ENCODE measurements at places on chromosomes 1 and 21.

GRCh38 chr1:34404804-34405203 is 228.1 kb downstream of the C1orf94 start:
- DNase-seq: no peak

DNA sequence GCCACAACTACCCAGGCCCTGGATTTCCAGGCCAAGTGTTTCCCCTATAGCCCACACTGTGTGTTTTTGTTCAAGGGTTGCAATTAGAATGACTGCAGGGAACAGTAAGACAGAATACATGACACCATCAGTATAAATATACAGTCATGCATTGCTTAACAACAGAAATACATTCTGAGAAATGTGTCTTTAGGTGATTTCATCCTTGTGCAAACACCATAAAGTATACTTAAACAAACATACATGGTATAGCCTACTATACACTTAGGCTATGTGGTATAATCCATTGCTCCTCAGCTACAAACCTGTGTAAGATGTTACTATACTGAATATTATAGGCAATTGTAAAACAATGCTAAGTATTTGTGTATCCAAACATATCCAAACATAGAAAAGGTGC is 7.5 kb upstream of the SLC44A5 start:
- no peak for DNase-seq

GRCh38 chr1:81700728-81701470 is 99.8 kb upstream of the ADGRL2 start:
- DNase-seq: no peak

DNA sequence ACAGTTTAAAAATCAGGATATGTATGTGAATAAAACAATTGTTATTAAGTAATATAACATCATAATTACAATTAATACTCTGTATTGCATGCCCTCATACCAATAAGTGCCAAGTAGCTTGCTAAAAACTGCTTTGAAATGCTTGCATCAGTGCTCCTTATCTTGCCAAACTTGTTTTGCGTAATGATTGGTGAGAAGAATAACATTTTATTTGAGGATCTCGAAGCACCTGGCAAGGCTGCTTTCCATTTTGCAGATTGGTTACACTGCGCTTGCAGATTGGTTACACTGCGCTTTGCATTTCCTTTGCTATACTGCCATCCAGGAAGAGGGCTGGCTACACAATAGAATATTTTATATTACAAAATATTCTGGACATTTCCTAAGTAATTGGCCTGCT is 1.7 kb upstream of the PBX1 start:
- no peak for DNase-seq

DNA sequence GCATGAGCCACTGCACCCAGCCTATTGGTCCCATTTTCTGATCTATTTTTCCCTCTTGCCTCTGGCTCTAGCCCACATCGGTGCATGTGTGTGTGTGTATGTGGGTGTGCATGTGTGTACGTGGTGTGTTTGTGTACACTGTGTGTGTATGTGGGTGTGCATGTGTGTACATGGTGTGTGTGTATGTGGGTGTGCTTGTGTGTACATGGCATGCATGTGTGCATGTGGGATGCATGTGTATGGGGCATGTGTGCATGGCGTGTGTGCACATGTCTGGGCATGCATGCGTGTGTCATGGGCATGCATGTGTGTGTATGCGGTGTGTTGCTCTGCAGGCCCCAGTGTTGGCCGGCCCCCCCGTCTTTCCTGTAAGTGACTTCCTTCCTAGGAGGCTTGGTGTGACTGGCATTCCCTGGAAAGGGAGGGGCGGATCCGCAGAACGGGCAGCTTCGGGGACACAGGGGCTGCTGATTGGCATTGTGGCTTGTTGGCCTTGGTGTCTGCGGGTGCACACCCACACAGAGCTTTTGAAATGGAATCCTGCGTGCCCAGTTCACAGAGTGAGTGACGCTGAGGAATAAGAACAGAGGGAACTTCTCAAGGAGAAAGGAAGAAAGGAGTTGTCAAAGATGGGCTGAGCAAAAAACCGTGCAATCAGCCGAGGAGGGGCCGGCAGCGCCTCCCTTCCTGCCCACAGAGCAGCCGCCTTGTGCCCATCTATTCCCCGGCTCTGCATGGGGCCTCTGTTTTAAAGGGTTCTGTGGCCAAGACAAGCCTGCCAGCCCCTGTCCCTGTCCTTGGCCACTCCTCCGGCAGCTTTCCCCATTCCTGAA is 8.0 kb downstream of the PDXK start:
- DNase-seq: no peak

DNA sequence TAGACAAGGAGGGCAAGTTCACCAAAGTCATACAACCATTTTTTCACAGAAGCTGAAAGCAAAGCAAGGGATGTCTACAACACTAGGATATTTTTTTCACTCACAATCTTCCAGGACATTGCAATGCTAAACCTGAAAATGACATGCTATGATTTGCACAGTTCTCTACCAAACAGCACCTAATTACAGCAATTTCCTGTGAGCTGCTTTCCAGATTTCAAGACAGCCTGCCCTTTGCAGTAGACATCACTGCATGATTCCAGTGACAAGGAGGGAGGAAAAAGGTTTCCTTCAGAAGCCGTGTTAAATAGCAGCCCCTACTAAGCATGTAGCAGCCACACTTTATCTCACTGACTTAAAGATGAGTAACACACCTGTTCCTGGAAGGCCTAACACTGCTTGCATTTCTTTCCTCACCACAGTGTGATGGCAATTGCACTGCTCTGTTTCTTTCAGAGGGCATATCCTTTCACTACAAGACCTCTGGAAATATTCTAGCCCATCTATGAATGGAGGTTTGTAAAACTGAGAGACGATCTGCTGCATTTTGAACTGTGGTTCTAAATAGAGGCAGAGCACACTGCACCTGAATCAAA is 97.1 kb downstream of the DUSP10 start:
- DNase-seq: no peak

GRCh38 chr1:76418531-76418930 is 344.0 kb downstream of the ST6GALNAC3 start:
- DNase-seq: no peak

DNA sequence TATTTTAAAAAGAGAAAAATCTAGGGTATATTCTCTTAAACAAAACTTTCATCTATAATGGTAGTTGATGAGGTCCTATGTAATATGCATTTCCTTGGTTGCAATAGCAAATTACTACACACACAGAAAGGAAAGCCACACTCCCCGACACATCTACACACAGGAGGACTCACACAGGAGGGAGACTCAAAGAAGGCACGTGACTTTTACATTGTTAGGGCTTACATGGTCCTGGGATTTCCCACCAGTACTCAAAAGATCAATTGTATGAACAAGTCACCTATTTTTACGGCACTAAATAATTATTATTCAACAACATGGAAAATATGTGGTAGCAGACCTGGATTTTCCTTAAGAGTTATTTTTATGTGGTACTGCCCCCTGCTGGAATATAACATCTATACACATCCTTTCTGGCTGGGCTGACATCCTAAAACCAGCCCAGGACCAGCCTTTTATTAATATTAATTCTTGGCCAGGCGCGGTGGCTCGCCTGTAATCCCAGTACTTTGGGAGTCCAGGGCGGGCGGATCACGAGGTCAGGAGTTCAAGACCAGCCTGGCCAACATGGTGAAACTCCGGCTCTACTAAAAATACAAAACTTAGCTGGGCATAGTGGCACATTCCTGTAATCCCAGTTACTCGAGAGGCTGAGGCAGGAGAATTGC is 33.9 kb upstream of the LGALS8 start:
- DNase-seq: no peak

GRCh38 chr1:232538224-232538942 is 91.5 kb downstream of the SIPA1L2 start:
- no peak for DNase-seq

DNA sequence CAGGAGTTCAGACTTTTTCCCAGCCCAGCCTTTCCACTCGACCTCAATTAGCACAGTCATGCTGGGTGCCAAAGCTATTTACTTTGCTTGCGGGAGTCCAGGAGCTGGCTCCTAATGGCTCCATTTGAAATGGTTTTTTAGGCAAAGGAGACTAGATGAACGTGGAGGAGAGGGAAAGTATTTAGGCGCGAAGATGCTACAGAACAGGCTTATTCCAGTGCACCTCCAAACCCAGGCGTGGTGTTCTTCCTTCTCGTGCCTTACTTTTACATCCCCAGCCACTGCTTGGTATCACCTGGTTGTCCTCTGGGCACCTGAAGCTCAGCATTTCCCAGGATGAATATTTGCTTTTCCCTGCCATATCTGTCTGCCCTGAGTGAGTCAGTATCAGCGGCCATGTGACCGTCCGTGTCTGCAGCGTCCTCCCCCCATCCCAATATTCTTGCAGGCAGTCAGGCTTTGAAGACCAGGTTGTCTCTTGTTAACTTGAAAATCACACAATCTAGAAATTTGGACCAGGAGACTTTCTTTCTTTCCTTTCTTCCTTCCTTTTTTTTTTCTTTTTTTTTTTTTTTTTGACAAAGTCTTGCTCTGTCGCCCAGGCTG is 198.5 kb downstream of the DYRK1A start:
- no peak for DNase-seq

DNA sequence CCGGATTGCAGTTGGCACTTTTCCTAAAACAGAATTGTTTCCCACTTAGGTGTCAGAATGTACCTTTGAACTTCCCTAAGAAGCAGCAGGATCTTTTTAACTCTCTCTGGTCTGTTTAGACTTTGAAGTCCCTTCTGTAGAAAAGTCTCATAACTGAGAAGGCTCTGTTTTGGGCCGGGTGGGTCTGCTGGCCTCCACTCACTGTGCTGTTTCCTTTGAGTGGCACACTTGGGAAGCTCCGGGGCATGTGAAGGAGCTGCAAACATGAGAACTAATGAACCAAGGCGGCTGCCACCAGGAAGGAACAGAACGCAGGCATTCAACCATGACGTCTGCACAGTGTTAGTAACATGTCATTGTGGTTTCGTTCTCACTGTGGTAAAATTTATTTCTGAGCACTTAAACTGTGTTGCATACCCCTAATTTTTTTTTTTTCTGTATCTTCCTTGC is 19.5 kb upstream of the NCMAP start:
- peak; percentile 75 for DNase-seq

- no peak for DNase-seq
These were observed 1201.9 kb downstream of the BRINP3 start for GRCh38 chr1:189275796-189276195.

DNA sequence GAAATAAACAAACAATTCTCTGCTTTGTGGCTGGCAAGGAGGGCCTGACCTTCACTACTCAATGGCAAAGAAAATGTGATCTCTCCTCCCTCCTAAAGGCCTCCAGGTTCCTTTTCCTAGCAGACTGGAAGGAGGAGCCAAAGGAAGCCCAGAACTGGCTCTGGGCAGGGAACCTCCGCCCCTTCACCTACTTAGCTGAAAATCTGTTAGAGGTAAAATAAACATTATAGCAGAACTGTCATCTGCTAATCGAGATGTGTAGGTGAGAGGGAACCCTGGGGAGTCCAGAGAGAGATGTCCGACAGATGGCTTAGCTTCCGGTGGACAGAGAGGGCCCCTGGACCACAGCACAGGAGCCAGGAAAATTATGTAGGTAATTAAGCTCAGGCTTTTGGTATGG is 75.2 kb upstream of the KCNA3 start:
- no peak for DNase-seq

- no peak for DNase-seq
These were observed 159.9 kb downstream of the LYPLAL1 start for GRCh38 chr1:219333626-219334025.

DNA sequence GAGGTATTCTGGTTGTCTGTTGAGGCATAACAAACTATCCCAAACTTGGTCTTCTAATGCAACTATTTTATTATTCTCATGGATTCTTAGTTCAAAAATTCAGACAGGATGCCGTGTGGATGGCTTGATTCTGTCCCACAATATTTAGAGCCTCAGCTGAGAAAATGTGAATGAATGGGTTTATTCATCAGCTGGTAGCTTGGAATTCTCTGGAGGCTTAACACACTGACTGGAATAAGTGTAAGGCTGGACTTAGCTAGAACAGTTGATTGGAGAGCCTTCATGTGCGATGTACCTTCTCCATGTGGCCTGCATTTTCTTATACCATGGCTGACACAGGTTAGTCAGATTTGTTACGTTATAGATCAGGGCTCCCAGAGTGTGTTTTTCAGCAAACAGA is 30.8 kb downstream of the TNNI3K start:
- no peak for DNase-seq

DNA sequence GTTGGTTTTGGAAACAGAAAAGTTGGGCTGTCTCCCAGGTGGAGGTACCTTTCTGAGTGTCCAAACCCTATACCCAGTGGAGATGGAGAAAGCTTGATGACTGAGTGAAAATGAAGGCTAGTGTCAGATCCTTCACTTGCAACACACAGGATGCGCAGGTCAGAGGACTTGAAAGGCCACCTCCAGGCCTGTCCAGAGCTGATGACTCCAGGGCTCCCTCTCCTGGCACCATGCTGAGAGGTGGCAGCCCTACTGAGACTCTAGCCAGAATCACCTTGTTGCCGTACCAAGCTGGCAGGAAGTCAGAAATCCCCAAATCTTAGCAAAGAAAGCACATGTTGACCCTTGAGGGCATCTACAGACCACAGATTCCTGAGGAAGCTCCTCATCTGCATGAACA is 16.4 kb downstream of the KNCN start:
- no peak for DNase-seq

Measured in T follicular helper cell (primary cell).